HEK293T (cell line): ENCODE measurements at places on chromosomes 7 and 10.
A peak's percentile ranks its signal among the peaks of the same experiment; 100 is the strongest.

DNA sequence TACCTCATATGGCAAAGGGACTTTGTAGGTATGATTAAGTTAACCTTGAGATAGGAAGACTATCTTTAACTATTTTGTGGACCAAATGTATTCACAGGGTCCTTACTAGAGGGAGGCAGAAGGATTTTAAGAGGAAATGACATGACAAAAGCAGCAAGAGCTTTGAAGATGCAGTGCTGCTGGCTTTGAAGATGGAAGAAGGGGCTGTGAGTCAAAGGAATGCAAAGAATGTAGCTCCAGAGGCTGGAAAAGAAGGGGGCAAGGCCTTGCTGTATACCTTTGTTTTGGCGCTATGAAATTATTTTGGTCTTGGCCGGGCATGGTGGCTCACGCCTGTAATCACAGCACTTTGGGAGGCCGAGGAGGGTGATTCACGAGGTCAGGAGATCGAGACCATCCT, 3.2 kb upstream of the NRBF2 start:
- DNase-seq = no peak

DNA sequence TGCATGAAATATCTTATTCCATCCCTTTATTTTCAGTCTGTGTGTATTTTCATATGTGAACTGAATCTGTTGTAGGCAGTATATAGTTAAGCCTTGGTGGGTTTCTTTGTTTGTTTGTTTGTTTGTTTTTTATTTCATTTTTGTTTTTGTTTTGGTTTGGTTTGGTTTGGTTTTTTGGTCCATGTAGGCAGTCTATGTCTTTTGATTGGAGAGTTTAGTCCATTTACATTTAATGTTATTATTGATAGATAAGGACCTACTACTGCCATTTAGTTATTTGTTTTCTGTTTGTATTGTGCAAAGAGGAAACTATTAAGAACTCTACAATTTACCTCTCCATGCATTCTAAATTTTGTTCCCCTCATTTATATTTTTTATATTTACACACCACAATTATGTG, 695.9 kb upstream of the GRM3 start:
- no peak for DNase-seq

GRCh38 chr7:108003599-108003935, 606 bp upstream of the LAMB1 start:
- DNase-seq = no peak

- DNase-seq = no peak
Measured at GRCh38 chr10:91316486-91316885, 93.7 kb upstream of the HECTD2 start.

- no peak for DNase-seq
Measured at GRCh38 chr10:51233337-51234100, 159.2 kb downstream of the PRKG1 start.

GRCh38 chr7:148561099-148561498, 29.5 kb upstream of the C7orf33 start:
- no peak for DNase-seq

DNA sequence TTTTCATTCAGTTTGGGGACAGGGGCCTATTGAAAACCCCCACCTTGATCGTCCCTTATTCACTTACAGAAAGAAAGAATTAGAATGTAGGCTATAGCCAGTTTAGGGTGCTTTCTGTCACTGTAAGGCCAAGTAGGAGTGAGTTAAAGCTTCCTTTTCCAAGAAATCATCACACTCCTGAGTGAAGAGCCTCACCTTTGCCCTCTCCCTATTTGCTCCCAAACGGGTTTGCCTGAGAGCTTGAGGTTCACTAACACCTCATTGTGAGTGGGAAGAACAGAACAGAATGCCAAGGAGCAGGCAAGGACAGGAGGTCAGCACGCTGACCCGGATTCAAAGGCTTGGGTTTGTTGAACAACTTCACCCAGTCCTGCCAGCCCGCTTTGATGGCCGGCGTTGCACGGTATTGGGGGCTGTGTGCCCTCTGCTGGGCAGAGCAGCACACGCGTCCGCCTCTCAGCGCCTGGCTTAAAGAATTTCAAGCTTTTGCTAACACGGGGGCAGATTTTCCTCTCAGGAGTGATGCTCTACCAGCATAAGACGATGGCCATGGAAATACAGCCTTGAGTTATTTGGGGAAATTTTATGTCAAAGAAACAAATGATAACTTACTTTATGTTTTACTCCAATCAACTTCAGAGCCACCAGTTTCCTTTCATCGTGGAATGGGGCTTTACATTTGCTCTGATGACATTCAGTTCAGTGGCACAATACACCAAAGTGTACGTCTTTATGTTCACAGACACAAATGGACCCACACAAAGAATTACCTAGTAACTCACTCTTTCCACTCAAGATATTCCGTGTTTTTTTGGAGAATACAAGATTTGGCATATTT, 470.0 kb downstream of the SUGCT start:
- peak; percentile 50 for DNase-seq

DNA sequence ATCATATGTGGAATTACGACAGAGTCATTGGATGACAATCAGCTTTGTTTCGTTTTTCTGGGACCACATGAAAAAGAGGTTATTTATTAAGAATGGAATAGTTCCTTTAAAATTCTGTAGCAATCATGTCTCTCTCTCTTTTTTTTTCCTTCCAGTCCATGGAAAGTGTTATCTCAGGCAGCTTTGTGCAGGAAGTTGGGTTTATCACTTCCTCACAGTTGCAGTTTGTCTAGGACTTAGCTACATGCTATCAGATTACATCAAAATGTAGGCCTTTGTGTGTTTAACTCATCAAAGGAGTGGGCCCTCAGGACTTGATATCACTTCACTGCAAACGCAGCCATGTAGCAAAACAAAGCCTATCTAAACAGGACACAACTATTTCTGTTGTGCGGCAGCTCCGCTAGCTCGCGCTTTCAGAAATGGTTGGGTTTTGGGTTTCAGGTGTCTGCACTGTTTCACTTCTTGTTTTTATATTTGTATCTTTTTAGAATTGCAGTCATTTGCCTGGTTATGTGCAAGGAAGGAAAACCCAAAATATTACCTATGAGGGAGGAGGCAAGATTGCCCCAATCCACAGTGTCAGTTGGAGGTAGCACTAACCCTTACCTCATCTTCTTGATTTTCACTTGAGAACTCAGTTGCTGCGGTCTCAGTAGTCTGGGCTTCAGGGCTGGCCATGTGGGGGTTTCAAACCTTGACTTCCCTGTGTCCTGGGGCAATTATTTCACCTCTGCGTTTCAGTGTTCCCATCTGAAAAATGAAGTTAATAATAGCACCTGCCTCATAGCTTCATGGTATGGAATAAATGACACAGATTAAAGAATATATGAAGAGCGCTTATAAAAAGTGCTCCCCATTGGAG, 66.7 kb downstream of the HHEX start:
- DNase-seq = peak; percentile 45

DNA sequence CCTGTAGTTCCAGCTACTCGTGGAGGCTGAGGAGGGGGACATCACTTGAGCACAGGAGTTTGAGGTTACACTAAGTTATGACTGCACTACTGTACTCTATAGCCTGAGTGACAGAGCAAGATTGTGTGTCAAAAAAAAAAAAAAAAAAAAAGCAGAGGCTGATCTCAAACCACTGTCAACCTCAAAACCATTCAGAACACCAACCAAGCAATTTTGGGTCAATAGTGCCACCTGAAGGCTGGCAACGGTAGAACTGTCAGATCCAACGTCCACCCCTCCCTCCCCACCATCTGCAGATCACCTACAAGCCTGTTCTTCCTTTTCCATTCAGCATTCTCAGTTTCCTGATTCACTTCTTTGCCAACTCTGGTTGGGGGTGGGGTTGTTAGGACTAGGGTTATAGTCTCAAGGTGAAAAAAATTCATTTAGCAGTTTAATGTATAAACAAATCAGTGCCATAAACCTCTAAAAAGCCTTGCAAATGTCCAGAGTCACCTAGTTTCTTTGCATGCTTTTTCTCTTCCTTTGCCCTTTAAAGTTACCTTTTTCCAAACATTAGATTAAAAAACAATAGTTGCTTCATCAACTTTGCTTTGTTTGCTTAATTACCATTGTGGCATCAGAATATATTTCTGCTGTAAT, 2.6 kb downstream of the MRPS33 start:
- peak; percentile 76 for DNase-seq

DNA sequence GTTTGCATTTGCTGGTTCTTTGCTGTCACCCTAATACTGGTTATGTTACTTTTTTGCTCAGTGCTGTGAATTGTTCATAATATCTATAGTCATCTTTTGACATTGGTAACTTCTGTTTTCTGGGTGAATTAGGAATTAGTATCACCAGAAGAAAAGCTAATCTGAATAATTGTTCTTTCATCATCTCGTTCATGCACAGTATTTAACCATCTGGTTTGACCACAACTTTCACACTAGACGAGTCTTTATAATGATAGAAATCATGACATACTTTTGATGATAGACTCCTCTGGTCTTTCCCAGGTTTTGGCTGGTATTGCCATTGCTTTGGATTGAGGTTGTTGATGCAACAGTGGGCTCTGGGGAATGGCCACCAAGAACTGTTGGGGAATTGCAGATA, 25.1 kb downstream of the SGPL1 start:
- no peak for DNase-seq

GRCh38 chr7:561631-562373, 42.2 kb upstream of the PDGFA start:
- DNase-seq = no peak

- no peak for DNase-seq
Measured at GRCh38 chr10:43373461-43373860, 2.0 kb downstream of the FXYD4 start.

DNA sequence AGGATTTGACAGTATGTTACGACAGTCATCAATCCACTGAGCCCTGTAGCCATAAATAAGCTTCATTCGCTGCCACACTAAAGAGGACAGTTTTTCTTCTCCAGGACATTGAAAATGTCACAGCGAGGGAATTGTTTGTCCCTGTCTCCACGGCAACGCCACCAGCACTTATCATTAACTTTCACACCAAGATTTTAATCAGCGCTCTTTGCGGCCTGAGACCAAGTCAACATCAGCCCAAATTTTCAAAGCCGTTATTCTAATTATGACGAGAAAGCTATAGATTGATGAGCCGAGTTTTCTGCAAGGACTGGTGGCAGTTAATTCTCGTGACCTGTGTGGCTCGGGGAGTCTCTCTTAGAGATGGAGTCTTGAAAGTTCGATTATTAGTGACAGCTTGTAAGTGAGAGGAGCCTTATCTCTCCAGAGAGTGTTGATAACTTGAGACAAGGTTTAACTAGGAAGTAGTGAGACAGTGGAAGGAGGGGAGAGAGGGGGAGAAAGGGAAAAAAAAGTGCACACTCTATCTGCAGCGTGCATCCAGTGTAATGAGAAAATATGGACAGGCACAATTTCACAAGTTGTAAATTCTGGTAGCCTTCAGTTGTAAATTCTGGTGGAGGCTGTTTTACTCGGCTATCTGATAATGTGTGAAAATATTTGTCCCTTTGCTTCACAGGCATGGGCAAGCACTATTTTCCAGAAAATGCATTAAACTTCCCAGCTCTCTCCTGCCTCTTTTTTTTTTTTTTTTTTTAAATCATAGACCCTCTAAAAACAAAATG, 473.3 kb downstream of the LRMDA start:
- peak; percentile 17 for DNase-seq

DNA sequence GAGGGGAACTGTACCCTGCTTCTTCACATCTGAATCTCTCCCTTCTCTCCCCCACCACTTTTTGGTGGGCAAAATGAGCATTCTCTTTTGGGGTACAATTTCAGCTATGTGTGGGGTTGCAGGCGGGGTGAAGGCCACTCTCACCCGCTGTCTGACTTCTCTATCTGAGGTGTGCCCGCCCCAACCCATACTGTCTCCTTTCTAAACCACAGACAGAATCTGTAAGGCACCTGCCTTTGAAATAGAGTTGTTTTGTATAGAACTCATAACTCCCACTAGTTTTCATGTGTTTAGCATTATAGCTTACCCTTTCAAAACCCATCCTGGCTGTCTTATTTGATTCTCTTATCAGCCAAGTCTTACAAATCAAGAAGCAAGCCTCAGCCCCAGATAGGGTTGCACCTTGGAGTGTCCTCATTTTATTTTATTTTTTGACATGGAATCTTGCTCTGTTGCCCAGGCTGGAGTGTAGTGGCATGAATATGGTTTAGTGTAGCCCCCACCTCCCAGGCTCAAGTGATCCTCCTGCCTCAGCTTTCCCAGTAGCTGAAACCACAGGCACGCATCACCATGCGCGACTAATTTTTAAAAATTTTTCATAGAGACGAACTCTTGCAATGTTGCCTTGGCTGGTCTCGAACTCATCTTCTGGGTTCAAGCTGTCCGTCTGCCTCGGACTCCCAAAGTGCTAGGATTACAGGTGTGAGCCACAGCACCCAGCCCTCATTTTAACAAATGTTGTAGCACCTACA, 11.9 kb downstream of the TSPAN14 start:
- no peak for DNase-seq

DNA sequence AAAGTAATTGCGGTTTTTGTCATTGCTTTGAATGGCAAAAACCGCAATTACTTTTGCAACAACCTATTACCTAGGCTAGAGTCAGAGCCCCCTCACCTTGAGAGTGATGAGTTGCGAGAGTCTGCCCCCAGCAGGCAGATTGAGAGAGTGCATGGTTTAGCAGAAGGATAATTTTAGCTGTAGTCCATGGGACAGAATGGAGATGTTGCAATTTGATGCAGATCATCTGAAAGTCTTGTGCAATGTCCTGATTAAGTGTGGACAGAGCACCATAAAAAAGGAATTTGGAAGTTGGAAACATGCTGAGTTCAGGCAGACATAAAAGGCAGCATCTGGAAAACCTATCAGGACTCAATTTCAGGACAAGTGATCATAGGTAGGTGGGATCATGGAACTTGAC, 48.7 kb downstream of the GPR141 start:
- DNase-seq = peak; percentile 63

GRCh38 chr10:69224862-69225657, 4.9 kb downstream of the HKDC1 start:
- DNase-seq = no peak

DNA sequence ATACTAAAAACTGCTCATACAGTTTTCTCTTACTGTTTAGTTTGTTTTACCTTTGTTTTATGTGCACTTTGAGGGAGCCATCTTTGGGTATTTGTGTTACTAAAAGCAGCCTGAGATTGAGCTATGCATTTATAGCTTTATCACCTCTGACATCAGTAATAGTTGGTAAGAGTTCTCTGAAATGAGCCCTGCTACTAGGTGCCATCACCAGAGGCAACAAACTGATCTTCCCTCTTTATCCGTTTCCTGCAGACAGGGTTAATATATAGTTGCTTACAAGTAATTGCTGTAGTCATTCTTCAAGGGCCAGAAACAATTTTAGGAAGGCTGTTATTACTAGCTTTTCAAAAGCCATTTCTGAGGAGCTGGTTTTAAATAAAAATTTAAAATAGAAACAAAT, 49.1 kb downstream of the KIF20B start:
- no peak for DNase-seq

GRCh38 chr7:20839196-20839735, 52.6 kb upstream of the SP8 start:
- DNase-seq = no peak

GRCh38 chr10:10528563-10528910, 489.1 kb upstream of the CELF2 start:
- no peak for DNase-seq
